Epithelial cell of umbilical artery (primary cell): ENCODE measurements at places on chromosomes 2 and 18. TPM values are rescaled to one million over a fixed set of nuclear protein-coding genes. Genes with fewer than 3 reads are reported as not detected.

The IGFBP5 gene
- total RNA-seq = 2.3 and 5.9 TPM in 2 replicates

The TMX3 gene
- total RNA-seq = 114 and 127 TPM in 2 replicates

The UGT1A10 gene
- not detected in 2 replicates for total RNA-seq

The PLCD4 gene
- 0.97 and 2.1 TPM in 2 replicates for total RNA-seq

The DAW1 gene
- 13.1 and 17.5 TPM in 2 replicates for total RNA-seq

The TMEM131 gene
- 11.0 and 14.0 TPM in 2 replicates for total RNA-seq

The PAX3 gene
- total RNA-seq = not detected in 2 replicates

The SLC23A3 gene
- 0.65 and 1.1 TPM in 2 replicates for total RNA-seq

The SIX3 gene
- total RNA-seq = not detected in 2 replicates

The ALPI gene
- total RNA-seq = not detected in 2 replicates

The DSEL gene
- total RNA-seq = 6.2 and 7.1 TPM in 2 replicates

The SLC9A2 gene
- under 0.01 TPM in 1 of 2 replicates, not detected in the other for total RNA-seq

The ACMSD gene
- not detected in 2 replicates for total RNA-seq

The FOXI3 gene
- not detected in 2 replicates for total RNA-seq

The SPP2 gene
- total RNA-seq = not detected in 2 replicates

The GALR1 gene
- total RNA-seq = not detected in 2 replicates

The HIBCH gene
- 11.0 and 25.7 TPM in 2 replicates for total RNA-seq

The PLA2R1 gene
- total RNA-seq = 14.4 and 16.2 TPM in 2 replicates

The CXCR4 gene
- 167 and 304 TPM in 2 replicates for total RNA-seq

The TTC32 gene
- total RNA-seq = 5.5 and 10.8 TPM in 2 replicates

The PDE1A gene
- 0.46 and 0.65 TPM in 2 replicates for total RNA-seq

The MSTN gene
- total RNA-seq = not detected in 2 replicates

The SERPINB3 gene
- not detected in 2 replicates for total RNA-seq

The INPP5D gene
- 18.7 and 24.7 TPM in 2 replicates for total RNA-seq

The CCNT2 gene
- total RNA-seq = 24.4 and 28.7 TPM in 2 replicates

The IL37 gene
- total RNA-seq = not detected in 2 replicates

The IL36RN gene
- not detected in 2 replicates for total RNA-seq

The CNTNAP5 gene
- total RNA-seq = not detected in 2 replicates
